ENCODE measurements at places on chromosomes 5 and 9. TPM values are rescaled to one million over a fixed set of nuclear protein-coding genes. Genes with fewer than 3 reads are reported as not detected.

- H3K36me3 ChIP-seq = no peaks in the 10 kb centered on the region
- H3K27ac ChIP-seq = no peak overlapping the region
- peaks cover 18% of the 10 kb centered on the region for H3K4me1 ChIP-seq
- no peak overlapping the region for H3K4me3 ChIP-seq
- H3K27me3 ChIP-seq = no peaks in the 10 kb centered on the region
Observed at GRCh38 chr5:175889910-175890684, 18.7 kb downstream of the CPLX2 start.

DNA sequence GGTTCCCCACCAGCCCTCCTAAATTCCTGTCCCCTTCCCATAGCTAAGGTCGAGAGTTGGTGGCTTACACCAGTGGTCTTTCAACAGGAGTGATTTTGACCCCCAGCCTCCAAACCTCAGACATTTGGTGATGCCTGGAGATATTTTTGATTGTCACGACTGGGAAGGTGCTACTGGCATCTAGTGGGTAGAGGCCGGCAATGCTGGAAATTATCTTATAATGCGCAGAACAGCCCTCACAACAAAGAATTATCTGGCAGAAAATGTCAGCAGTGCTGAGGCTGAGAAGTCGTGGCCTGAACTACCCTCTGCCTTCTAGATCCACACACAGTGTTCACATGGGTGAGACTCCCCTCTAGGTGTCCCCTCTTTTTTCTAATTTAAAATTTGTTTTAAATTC, 69.6 kb downstream of the IL31RA start:
- no peaks in the 10 kb centered on the region for H3K36me3 ChIP-seq
- DNase-seq = no peak
- peaks cover 6% of the 10 kb centered on the region for H3K4me1 ChIP-seq
- H3K27me3 ChIP-seq = no peaks in the 10 kb centered on the region
- H3K4me3 ChIP-seq = no peak overlapping the region

The PTGES gene
- 1.9 TPM for total RNA-seq

DNA sequence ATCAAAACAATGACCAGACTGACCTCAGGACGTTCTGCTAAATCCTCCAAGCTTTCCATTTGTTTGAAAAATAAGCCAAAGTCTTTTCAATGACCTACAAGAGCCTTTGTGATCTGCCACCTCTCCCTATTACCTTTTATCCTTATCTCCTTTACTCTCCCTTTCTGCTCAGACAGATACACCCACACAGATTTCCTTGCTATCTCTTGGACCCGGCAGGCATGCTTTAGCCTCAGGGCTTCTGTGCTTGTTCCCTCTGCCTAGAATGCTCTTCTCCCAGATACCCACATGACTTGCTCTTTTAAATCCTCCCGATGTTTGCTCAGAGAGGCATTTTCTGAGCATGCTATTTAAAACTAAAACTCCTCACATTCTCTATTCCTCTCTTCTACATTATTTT, 8.9 kb upstream of the ELOVL7 start:
- H3K36me3 ChIP-seq = no peaks in the 10 kb centered on the region
- H3K4me3 ChIP-seq = no peak overlapping the region
- no peak overlapping the region for H3K27ac ChIP-seq
- no peaks in the 10 kb centered on the region for H3K4me1 ChIP-seq
- H3K27me3 ChIP-seq = peaks cover 8% of the 10 kb centered on the region
- no peak for DNase-seq

The CAMK2A gene
- 19.4 TPM for total RNA-seq

GRCh38 chr9:114288193-114289091, 34.5 kb upstream of the ORM1 start:
- no peaks in the 10 kb centered on the region for H3K27me3 ChIP-seq
- peaks cover 13% of the 10 kb centered on the region for H3K36me3 ChIP-seq
- peak; percentile 9 for DNase-seq
- no peaks in the 10 kb centered on the region for H3K4me1 ChIP-seq

- no peak for DNase-seq
- H3K27me3 ChIP-seq = no peaks in the 10 kb centered on the region
- H3K27ac ChIP-seq = peak overlapping the region; percentile 53
- peaks cover 47% of the 10 kb centered on the region for H3K4me1 ChIP-seq
Observed at GRCh38 chr5:125410537-125411070, 664.2 kb upstream of the ZNF608 start.

DNA sequence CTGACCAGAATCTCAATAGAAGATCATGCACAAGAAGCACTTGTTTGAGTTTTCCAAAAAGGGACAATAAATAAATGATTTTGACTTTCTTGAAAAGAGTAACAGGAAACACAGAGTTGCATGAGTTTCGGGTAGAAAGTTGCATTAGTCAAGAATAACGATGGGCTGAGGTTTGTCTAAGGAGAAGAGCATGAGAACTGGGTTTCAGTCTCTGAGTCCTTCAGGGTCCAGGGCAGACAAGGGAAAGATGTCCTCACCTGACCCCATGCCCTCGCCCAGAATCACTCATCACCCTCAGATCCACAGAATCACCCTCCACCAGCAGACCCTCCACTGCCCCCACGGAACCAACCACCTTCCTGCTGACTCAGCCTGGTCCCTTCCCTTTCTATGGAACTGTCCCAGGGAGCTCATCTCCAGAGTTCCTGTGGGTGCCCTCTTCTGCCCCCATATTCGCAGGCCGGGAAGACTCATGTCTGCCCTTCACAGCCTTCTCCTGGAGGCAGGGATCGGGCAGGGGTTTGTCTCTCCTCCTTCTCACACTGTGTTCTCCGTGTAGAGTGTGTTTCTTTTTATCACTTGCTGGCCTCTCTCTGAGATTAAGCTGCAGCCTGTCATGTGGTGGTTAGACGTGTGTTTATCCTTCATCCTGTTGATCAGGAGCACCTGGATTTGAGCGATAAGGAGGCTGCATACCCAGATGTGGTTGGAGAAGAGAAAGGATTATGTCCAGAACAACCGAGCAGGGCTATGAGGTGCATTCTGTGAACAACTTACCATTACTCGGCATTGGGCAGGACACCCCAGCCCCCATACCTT, 442.6 kb downstream of the MAT2B start:
- no peak overlapping the region for H3K4me3 ChIP-seq
- H3K36me3 ChIP-seq = no peaks in the 10 kb centered on the region
- no peak for DNase-seq
- H3K27ac ChIP-seq = no peak overlapping the region
- no peaks in the 10 kb centered on the region for H3K27me3 ChIP-seq

Data from left ventricle myocardium inferior (tissue), 1 donor.